ENCODE measurements at places on chromosomes 2 and 18.

DNA sequence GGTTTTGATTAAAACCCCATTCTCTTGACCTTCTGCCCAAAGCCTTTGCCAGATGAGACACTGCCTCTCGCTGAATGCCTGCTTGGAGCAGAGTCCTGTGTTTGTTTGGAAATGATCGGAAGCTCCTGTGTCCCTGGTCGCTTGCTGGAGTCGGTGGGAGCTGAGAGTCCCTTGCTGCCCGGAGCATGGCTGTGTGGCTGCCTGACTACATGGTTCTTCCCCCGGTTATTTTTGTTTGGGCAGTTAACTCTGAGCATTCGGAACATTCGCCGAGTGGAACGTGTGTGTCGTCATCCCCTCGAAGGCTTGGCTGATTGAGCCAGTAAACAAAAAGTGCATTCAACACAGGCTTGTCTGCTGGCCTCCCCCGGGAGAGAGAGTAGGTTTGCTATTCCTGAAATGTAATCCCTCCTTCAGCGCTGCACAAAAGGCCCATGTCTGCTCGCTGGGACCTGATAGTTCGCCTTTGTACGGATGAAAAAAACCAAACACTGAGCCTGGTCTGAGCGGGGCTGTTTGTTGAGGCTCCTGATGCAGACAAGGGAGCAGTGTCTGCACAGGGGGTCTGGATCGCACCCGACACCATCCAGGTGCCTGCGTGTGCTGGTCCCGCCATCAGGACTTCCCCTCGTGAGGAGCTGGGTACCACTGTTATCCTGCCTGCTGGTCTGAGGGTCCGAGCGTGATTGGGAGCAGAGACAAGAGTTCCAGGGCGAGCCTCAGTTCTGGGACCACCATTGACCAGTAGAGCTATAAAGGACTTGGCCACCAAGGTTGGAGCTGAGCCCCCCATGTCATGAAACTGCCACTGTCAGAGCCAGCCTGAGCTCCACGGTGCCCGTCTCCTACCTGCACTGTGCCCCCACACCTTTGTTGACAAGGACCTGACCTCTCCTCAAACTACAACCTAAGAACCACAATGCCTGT is 83.8 kb downstream of the AGAP1 start:
- no peak for DNase-seq

- DNase-seq = no peak
Observed at GRCh38 chr18:74587441-74587840, 10.2 kb upstream of the ZNF407 start.

DNA sequence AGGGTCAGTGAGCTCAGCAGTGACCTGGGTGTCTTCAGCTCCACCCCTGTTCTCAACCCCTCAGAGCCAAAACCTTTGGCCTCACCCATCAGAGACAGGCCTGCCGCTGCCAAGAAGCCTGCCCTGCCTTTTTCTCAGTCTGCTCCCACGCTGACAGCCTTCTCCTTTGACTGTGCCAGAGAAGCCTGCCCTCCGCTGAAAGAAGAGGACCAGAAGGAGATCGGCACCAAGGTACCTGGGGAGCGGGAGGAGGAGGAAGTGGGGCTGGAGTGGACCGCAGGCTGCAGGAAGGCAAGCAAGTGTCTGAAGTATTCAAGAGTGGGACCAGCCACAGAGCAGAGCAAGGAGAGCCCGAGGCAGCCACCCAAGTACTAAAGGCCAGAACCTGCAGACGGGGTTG is 33.2 kb downstream of the TOGARAM2 start:
- DNase-seq = no peak

- DNase-seq = no peak
Observed at GRCh38 chr2:111049792-111050640, 70.7 kb upstream of the BCL2L11 start.

DNA sequence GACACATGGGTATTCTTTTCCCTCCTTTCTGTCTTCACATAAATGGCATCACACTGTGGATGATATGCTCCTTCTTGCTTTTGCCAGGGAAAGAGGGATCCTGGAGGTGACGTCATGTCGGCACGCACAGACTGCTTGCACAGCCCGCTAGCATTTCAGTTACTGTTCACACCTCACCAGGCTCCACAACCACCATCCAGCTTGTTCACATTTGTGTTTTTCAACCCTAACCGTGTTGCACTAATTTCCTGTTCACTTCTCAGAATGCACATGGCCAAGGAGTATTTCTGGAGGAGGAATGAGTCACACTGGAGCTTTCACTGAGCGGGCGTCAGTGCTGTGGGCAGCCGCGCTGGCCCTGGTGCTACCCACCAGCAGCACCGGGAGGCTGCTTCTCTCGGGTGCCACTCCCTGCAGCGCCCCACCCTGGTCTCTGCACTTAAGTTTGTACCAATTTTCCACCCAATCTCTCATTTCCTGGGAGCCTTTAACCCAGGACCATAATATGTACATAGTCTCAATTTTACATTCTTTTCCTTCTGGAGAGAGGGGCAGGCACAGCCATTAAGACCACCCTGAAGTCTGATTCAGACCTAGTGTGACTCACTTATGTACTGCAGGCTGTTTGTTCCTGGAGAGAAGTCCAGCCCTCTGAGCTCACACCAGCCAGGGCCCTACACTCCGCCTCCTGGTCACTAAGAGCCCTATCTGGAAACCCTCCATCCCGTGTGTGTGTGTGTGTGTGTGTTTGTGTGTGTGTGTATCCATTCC is 65.1 kb downstream of the MBP start:
- peak; percentile 82 for DNase-seq

DNA sequence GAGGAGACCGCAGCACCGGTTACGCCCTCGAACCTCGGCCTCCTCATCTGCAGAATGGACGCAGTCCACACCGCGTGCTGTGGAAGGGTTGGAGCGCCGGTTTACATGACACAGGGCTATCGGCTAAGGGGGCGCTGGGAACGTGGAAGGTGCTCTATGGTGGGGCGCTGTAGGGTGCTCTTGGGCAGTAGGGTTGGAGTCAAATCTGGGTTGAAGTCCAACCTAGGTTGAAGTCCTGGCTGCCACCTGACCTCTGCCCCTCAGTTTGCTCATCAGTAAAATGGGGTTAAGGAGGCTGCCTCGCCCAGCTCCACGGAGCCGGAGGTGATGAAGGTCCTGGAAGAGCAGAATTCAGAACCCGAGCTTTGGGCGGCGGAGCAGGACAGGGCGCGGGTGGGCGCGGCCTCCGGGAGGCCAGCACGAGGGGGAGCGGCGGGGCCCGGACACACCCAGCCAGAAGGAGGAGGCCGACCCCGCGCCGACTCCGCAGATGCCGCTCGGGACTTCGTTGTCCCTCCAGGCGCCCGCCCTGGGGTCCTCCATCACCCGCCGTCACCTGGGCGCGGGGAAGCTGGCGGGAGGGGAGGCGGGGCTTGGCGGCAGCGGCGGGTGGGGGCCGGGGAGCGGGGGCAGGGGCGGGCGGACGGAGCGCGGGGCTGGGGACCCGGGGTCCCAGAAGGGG is 558 bp upstream of the GAREM2 start:
- no peak for DNase-seq

Data from CD4-positive, alpha-beta T cell treated with Interleukin-21 for 1 hour (primary cell).